ENCODE measurements at places on chromosomes 7 and 10.
A peak's percentile ranks its signal among the peaks of the same experiment; 100 is the strongest.

DNA sequence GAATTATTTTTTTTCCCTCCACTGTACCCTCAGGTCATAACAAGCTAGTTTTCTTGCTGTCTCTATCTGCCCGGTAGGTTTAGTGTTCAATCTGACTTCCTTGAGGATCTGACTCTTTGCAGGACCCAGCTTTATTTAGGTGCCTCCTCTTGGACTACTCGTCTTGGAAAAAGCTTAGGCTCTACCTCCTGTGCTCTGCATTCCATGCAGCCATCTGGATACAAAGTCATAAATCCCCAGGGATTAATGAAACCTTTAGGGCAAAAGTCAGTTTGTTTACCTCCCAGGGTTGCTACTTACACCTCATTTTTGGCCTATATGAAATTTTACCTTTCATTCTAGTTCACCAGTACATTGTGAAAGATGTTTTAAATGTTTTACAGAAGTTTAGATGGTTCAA lies 8.0 kb downstream of the STAG3 start:
- no peak for DNase-seq

GRCh38 chr10:12384906-12385305 lies 35.6 kb downstream of the CAMK1D start:
- no peak for DNase-seq

DNA sequence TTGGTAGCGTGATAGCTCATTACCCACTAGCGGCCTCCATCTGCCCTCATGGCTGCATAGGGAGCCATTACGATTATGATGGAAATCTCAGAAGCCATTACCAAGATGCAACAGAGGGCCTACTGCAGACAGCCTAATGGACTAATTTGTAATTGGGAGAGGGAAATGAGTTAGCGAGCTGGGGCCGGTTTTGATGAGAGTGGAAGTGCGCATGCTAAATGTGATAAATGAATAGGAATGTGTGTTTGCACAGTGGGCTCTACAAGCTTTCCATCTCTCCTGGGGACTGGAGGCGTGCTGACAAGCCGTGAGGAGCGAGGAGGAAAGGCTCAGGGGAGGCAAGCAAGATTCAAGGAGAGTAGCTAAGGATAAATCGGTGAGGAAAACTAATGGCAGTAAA lies 644.5 kb upstream of the GALNT17 start:
- DNase-seq = no peak

DNA sequence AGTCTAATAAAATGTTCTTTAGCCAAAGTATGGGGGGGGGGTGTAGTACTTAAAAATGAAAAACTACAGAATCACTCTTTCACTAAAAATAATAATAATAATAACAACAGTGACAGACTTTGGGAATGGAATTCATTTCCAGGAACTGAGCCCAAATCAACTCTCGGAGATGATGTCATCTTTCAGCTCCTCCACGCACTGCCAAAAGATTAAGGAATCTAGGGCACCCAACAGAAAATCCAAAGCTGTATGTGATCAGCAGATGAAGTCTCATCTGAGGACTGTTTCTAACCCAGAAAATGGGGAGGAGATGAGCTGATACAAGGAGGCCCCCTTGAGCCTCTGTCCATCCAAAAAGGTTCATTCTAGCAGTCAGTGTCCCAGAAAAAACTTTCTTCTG lies 54.5 kb downstream of the GRB10 start:
- no peak for DNase-seq

DNA sequence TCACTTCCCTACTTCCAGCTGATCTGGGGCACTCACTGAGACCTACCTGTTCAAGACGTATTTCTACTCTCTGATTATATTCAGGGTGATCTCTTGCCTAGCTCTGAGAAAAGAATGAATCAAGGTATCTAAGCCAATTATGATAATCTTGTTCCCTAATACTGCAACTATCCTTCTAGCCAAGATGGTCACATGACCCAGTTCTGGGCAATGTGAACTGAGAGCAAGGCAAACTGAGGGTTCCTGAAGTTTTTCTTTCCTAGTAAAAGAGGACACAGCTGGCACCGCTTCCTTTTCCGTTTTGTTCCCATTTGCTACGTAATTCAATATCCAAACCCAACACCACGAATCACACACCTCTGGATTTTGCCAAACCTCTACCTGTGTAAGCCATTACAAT lies 5.9 kb upstream of the GPAM start:
- DNase-seq = no peak

GRCh38 chr7:76259124-76260093 lies 43.1 kb upstream of the HSPB1 start:
- DNase-seq = no peak

DNA sequence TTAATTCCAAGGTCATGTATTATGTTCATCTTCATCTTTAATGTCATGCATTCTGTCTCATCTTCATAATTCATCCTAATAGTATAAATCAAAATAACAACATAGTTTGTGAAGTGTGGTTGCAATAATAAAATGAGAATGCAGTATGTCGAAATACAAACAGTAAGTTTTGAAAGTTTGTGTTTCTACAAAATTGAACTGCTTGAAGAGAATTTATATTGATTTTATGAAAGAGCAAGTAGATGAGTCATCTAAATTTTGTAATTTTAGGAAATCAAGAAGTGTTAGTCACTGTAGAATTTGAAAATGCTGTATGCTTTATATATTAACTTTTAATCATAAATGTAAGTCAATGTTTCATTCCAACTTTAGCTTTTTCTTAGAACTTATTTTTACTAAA lies 190.5 kb upstream of the PPP1R3A start:
- no peak for DNase-seq

DNA sequence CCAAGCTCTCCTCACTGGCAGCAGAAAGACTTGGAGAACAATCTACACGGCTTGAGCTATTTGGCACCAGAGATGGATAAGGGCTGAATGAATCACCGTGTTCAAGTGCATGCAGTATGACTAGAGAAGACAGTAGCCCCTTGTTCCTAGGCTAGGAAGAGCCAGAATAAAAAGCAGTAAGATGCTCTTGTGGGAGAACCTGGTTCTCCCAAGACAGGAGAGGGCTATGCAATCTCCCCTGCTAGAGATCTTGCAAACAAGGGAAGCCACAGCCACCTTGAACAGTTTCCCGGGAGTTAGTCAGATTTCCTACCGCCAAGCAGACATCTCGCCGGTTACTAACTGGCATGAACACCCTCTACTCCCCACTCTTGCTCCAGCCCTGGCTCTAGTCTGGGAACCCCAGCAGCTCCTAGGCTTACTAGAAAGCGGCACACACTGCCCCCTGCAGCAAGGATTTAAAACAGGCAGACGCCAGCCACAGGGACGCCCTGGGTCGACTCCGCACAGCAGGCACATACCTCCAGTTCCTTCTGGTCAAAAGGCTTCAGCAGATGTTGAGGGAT lies 107.3 kb downstream of the SMURF1 start:
- peak; percentile 55 for DNase-seq

GRCh38 chr10:88278912-88279311 lies 304.2 kb downstream of the RNLS start:
- DNase-seq = no peak

GRCh38 chr10:4473977-4474376 lies 352.0 kb upstream of the AKR1E2 start:
- no peak for DNase-seq
